Pulmonary artery endothelial cell (primary cell): ENCODE measurements at places on chromosomes 16 and 17.

- DNase-seq = no peak
Measured at GRCh38 chr16:89473791-89474414, 16.5 kb downstream of the ANKRD11 start.

DNA sequence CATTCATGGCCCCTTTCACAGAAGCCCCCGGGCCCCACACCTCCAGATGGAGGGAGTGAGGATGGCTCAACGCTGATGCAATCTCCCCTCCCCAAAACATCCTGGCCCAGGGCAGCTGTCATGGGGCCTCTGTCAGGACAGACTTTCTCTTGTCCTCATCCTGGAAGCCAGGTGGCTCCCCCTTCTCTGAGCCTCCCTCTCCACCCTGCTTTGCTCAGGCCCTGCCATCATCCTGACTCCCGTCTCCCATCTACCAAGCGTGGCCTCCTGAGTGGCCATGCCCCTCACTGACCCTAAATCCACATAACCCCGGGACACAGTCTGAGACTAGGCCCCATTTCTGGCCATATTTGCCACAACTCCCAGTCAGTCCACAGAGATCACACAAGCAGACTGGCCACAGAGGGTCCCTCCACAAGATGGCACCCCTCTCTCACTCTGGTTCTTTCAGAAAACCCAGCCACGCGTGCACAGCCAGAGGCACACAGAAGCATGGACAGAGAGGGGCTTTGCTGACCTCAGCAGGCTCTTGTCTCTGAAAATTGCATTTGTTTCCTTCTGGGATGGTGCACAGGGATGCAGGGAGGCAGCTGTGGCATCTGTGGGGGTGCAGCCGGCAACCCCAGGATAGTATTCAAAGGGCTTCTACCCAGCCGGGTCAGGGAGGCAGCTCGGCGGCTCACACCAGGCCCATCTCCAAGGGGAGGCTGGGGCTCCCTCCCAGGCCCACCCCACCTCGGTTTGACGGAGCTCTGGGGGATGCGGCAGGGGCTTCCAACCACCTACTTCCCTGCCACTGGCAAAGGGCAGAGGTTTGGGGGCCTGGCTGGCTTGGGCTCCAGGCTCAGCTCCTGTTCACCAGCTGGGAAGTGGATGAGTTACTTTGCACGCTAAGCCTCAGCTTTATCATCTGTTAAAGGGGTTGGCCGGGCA lies 16.9 kb downstream of the DOC2B start:
- peak; percentile 22 for DNase-seq

DNA sequence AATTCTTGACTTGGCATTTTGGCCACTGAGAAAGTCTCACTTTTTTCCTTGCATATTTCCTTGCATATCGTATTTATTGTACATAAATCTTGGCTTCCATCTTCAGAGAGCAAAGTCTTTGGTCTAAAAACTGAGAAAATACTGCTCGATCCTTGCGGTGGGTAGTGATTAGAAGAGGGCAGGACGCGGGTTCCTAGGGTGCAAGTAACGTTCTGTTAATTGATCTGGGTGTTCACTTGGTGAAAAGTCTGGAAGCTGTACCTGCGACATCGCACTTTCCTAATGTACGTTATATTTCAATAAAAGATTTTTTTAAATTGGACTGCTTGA lies 758 bp upstream of the UBALD2 start:
- DNase-seq = no peak

- no peak for DNase-seq
Measured at GRCh38 chr16:30715750-30716445, 16.9 kb downstream of the SRCAP start.

GRCh38 chr16:57504001-57504400 lies 17.7 kb upstream of the DOK4 start:
- no peak for DNase-seq

GRCh38 chr17:31470592-31470991 lies 79.1 kb downstream of the RAB11FIP4 start:
- DNase-seq = no peak

DNA sequence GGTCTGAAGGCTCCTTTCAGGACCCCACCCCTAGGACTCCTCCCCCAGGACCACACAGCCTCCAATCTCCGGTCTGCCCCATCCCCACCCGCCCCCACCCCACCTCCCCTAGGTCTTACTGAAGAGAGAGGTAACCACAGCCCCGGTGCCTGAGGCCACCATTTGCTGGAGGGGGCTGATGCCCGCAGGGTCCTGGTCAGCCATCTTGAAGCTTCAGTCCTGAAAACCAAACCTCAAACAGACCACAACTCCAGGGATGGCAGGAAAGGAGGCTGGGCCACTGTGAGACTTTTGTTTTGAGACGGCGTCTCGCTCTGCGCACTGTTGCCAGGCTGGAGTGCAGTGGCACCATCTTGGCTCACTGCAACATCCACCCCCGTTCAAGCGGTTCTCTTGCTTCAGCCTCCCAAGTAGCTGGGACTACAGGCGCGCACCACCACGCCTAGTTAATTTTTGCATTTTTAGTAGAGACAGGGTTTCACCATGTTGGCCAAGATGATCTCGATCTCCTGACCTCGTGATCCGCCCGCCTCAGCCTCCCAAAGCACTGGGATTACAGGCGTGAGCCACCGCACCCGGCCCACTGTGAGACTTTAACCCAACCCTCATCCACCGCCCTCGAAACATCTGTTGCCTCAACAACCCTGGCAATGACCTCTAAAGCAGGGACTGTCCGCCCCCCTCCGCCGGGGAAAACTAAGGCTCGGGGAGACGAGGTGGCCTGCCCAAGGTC lies 1.1 kb downstream of the SLC25A39 start:
- no peak for DNase-seq

DNA sequence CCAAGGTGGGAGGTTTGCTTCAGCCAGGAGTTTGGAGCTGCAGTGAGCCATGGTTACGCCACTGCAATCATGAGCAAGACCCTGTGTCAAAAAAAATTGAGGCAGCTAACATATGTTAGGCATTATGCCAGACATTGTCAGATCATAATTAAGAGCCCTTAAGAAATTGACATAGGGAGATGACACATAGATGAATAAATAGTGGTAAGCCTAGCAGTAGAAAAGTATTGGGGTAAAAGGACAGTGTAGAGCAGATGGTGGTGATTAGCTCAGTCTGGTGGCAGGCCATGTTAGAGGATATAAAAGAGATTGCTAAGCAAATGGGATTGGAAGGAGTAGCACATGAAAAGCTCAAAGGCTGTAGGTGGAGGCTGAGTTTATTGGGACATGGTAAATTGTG lies 22.6 kb downstream of the SRCAP start:
- no peak for DNase-seq
